ENCODE measurements at places on chromosomes 6 and 20. TPM values are rescaled to one million over a fixed set of nuclear protein-coding genes. Genes with fewer than 3 reads are reported as not detected.

- DNase-seq, result peak; percentile 26
Measured at GRCh38 chr20:13857304-13857703, 72.5 kb downstream of the NDUFAF5 start.

DNA sequence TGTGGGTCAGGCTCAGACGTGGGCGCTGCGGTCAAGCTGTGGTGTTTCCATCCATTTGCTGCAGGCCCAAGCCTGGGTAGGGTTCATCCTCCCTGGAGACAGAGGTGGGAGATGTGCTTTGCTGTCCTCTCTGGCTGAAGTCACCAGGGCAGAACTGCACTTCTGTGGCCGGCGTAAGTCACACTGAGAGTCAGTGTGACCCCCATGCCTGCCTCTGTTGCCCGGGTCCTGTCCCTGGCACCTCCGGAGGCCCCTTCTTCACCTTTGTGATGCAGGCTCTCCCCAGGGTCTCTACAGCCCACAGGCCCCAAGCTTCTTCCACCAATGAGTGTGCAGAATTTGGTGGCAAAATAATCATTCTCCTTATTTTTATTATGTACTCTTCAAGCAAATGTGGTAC is 53.8 kb upstream of the DACT2 start:
- peak; percentile 23 for DNase-seq

GRCh38 chr6:128310451-128310850 is 209.9 kb downstream of the PTPRK start:
- no peak for DNase-seq

- DNase-seq, result no peak
Measured at GRCh38 chr20:23341073-23341472, 9.5 kb upstream of the NXT1 start.

GRCh38 chr6:112087916-112088315 is 525 bp downstream of the FAM229B start:
- no peak for DNase-seq

- DNase-seq, result peak; percentile 40
Measured at GRCh38 chr6:138001750-138002349, 105.4 kb downstream of the PERP start.

The ZKSCAN8 gene
- 24.9 TPM for total RNA-seq

The OPRM1 gene
- total RNA-seq, result not detected

The BEND3 gene
- total RNA-seq, result 2.1 TPM

The OR12D3 gene
- not detected for total RNA-seq

The MATN4 gene
- total RNA-seq, result not detected

All from upper lobe of left lung (tissue), 6 donors.